Kidney glomerular epithelial cell (primary cell): ENCODE measurements at places on chromosomes 5 and 9.

DNA sequence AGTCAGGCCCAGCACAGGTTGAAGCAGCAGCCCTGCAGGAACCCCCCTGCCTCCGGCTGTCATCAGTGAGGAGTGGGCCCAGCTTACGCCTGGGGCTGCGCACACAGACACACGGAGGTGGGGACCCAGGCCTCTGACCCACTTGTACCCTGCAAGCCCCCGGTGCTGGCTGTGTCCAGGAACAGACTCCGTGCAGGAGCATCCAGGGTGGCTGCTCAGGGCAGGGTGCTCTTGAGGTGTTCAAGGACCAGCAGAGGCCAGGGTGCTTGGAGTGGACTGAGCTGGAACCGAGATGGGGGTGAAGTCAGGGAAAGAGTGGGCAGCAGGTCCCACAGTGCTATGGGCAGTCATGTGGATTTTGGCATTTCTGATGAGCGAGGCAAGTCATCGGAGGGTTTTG lies 199.5 kb downstream of the CACNA1B start:
- DNase-seq: no peak

DNA sequence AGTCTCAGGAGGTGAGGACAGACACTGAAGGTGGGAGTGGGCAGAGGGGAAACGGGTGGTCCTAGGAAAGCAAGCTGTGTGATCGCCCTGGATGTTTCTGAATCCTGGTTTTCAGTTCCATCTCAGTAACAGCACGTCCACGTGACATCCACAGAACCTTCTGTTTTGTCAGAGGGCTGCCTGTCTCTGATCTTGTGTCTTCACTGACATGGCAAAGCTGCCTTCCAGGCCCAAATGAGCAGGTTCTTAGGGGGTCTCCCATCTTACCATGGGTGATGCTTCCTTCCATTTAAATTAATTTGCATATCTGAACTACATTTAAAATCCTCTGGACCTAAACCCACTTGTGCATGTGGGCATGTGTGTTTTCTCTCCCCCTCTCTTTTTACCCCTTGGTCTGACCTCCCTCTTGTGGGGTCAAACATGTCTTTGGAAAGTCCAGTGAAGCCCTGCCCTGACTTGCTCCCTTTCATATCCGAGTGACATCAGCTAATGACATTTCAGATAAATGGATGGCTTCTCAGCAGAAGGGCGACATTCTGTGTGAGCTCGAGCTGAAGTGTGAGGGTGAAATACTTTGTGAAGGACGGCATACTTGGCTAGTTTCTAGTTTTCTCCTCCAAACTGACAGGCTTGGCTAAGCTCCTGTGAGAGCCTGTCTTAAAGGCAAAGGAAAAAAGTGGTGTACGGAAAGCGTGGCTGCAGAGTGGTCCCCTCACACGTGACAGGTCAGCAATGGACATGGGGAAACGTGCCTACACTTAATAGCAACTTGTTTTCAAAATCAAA lies 204.8 kb upstream of the S1PR3 start:
- no peak for DNase-seq

DNA sequence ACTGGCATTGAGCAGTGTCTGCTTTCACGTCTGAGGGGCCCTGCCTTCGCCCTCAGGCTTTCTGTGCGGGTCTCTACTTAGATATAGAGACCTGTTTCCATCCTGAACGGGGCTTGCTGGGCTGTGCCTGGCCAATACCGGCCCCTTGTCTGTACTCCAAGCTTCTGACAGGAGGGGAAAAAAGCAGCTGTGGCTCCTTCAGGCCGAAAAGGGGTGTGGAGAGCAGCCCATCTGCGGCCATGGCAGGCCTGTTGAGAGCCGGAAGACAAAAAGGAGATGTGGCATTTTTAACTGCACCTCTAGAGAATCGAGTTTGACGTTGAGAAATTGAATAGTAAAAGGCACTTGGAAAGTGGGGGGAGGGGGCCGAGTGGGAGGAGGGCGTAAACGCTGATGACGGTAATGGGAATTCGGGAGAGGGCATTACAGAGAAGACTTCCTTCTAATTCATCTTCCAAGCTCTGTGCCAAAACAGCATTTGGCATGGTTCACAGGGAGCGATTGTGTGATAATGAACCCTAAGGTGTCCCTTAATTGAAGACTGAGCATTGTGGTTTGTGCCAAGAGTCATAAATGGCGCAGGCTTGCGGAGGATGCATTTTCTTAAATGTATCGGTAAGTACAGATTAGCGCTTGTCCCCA lies 25.1 kb upstream of the PRDM12 start:
- no peak for DNase-seq

GRCh38 chr5:73263001-73263710 lies 90.2 kb downstream of the TMEM174 start:
- DNase-seq: no peak

GRCh38 chr9:136974817-136975535 lies 2.3 kb upstream of the PTGDS start:
- no peak for DNase-seq

- no peak for DNase-seq
Observed at GRCh38 chr5:133603711-133604110, 8.6 kb downstream of the FSTL4 start.
